ENCODE measurements at places on chromosomes 4 and X.

GRCh38 chrX:150051096-150051495 lies 112.8 kb upstream of the EOLA2 start:
- DNase-seq, result no peak

- DNase-seq, result peak; percentile 55
These were observed 61.5 kb downstream of the SORCS2 start for GRCh38 chr4:7253837-7254236.

DNA sequence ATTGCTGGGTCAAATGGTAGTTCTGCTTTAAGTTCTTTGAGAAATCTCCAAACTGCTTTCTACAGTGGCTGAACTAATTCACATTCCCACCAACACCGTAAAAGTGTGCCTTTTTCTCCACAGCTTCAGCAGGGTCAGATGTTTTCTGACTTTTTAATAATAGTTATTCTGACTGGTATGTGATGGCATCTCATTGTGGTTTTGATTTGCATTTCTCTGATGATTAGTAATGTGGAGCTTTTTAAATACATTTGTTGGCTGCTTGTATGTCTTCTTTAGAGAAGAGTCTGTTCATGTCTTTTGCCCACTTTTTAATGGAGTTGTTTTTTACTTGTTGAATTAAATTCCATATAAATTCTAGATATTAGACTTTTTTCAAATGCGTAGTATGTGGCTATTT lies 257.5 kb upstream of the ANKRD50 start:
- DNase-seq, result no peak

- DNase-seq, result peak; percentile 86
These were observed 573.6 kb downstream of the PPP4R3C start for GRCh38 chrX:26889574-26889973.

GRCh38 chr4:107276052-107276451 lies 239.9 kb upstream of the DKK2 start:
- no peak for DNase-seq

- no peak for DNase-seq
These were observed 70.3 kb upstream of the IQCM start for GRCh38 chr4:149885896-149886295.

GRCh38 chrX:103488332-103488731 lies 31.0 kb downstream of the RAB40A start:
- peak; percentile 26 for DNase-seq

DNA sequence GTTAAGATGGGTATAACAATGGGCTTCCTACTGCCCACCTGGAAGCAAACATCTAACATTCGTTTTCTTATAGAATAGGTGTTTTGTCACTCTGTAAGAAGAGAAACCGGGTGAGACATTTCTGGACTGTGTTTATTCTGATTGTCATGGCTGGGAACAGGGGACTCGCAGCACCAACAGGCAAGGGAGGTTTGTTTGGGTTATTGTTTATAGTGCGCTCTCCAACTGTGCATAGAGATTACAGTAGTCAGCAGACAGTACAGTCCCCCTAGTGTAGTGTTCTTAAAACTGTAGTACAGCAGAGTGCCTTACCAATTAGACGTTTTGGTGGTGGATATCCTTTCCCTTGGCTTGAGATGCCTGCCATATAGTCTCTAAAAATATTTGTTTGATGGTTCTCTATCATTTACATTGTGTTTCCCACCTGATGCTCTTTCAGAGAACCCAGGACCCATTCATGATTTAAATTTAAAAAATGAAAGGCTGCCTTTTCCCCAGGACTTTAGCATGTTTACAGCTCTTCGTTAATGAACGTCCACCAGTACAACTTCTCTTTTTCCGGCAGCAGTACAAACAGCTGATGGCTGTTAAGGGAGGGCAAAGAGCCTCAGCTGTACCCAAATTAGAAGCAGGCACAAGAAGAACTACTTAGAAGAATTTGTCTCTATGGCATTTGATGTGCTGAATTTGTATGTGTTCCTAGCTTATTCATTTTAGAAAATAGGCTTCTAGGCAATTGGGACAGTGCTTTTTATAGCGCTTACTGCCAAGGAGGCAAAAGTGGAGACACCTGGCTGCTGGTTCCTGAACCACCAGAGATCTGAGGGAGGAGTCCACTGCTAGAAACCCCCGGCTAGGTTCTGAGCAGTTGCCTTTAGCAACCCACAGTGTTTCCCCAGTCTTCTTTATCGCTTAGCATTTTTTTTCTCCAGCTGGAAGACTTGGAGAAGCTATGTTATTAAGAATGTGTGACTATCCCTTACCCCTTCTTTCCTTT lies 1.0 kb upstream of the RNF150 start:
- DNase-seq, result peak; percentile 17

GRCh38 chr4:140861359-140862176 lies 105.4 kb upstream of the TBC1D9 start:
- DNase-seq, result peak; percentile 97

- DNase-seq, result no peak
These were observed 610.5 kb upstream of the TECRL start for GRCh38 chr4:65019775-65020174.

Data from brain (organoid and tissue), 16 donors.